ENCODE measurements at places on chromosomes 16 and 17. TPM values are rescaled to one million over a fixed set of nuclear protein-coding genes. Genes with fewer than 3 reads are reported as not detected.

Gene CREBBP
- polyA plus RNA-seq: 11.7 TPM

Gene ACSM2A
- not detected for polyA plus RNA-seq

Gene ASPA
- polyA plus RNA-seq: 0.16 TPM

Gene KRTAP4-1
- not detected for polyA plus RNA-seq

Gene SCGB1C2
- polyA plus RNA-seq: not detected

Gene KDM8
- 3.5 TPM for polyA plus RNA-seq

Gene KRT28
- not detected for polyA plus RNA-seq

Gene SLC4A1
- polyA plus RNA-seq: not detected

Gene DUS1L
- 13.3 TPM for polyA plus RNA-seq

Gene LRRC37A2
- 5.6 TPM for polyA plus RNA-seq

Gene SPATA2L
- 12.7 TPM for polyA plus RNA-seq

Gene KCNJ16
- not detected for polyA plus RNA-seq

Gene MYCBPAP
- polyA plus RNA-seq: 0.79 TPM
